Heart right ventricle (tissue), 16 donors: ENCODE measurements at places on chromosomes 7 and 10.

- H3K4me1 ChIP-seq = peaks cover 29% of the 10 kb centered on the region
- H3K27me3 ChIP-seq = no peaks in the 10 kb centered on the region
- peak overlapping the region; percentile 96 for H3K27ac ChIP-seq
- peak overlapping the region; percentile 60 for H3K4me3 ChIP-seq
- no peaks in the 10 kb centered on the region for H3K36me3 ChIP-seq
- peak; percentile 73 for DNase-seq
These were observed 942 bp upstream of the KIAA1217 start for GRCh38 chr10:24207781-24208611.

GRCh38 chr10:99551158-99551557 lies 18.4 kb downstream of the NKX2-3 start:
- no peak for DNase-seq
- H3K4me1 ChIP-seq = no peaks in the 10 kb centered on the region
- peaks cover 83% of the 10 kb centered on the region for H3K27me3 ChIP-seq
- no peak overlapping the region for H3K27ac ChIP-seq
- H3K36me3 ChIP-seq = no peaks in the 10 kb centered on the region

GRCh38 chr7:103905997-103906396 lies 83.5 kb downstream of the RELN start:
- no peak overlapping the region for H3K4me3 ChIP-seq
- DNase-seq = no peak
- H3K4me1 ChIP-seq = no peaks in the 10 kb centered on the region

DNA sequence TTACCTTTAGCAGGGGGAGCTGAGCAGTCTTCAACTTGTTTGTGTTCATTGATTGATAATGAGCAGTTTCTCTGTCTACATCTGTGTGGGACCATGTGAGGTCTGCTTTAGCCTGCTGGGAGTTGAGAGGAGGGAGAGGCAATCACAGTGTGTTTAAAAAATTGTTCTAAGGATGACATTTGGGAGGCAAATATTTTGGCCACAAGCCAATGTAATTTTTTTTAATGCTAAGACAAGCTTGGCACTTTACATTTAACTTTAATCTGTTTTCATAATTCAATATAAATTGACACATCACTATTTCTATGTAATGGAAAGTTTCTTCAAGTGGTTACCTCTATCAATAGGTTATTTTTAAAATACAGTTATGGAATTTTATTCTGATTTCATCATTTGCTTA lies 55.9 kb upstream of the SEMA3A start:
- no peaks in the 10 kb centered on the region for H3K36me3 ChIP-seq
- DNase-seq = no peak

DNA sequence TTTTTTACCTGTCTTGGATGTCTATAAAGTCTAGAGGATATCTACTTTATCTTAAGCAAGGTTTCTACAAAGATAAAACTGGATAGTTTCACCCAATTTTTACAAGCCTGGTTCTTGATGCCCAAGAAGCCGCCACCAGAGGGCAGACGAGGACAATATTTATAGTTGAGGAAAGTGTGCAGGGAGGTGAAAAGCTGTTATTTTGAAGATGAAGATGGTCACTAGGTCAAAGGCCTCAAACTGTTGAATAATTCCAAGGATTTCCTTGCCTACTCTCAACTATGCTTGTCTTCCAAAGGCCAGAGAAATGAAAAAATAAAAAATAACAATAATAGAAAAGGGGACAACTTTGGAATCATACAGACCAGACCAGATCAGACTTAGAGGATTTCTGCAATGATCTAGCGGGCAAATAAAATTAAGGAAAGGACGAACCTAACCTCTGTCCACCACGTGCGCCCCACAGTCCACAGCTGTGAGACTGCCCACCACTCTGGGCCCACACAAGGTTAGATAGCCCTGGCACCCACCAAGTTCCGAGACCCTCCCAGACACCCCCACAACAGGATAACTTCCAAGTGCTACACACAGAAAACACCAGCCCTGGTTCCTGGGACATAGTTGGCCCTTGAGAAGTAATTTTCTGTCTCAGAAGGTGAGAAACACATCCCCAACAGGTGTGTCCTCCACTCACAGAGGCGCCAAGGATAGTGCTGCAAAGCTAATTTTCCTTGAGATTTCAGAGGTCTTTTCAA lies 2.8 kb downstream of the PKD1L1 start:
- no peak overlapping the region for H3K4me3 ChIP-seq
- H3K36me3 ChIP-seq = no peaks in the 10 kb centered on the region
- H3K27ac ChIP-seq = peak overlapping the region; percentile 79
- H3K4me1 ChIP-seq = peaks cover 29% of the 10 kb centered on the region
- H3K27me3 ChIP-seq = no peaks in the 10 kb centered on the region
- peak; percentile 78 for DNase-seq

- H3K4me3 ChIP-seq = no peak overlapping the region
- peak overlapping the region; percentile 63 for H3K27ac ChIP-seq
- peaks cover 40% of the 10 kb centered on the region for H3K4me1 ChIP-seq
- no peaks in the 10 kb centered on the region for H3K27me3 ChIP-seq
- H3K36me3 ChIP-seq = peaks cover 3% of the 10 kb centered on the region
These were observed 82.7 kb downstream of the NT5C2 start for GRCh38 chr10:103110407-103110806.

GRCh38 chr7:41709621-41710020 lies 6.7 kb upstream of the INHBA start:
- peaks cover 7% of the 10 kb centered on the region for H3K4me1 ChIP-seq
- no peak for DNase-seq
- no peaks in the 10 kb centered on the region for H3K27me3 ChIP-seq

DNA sequence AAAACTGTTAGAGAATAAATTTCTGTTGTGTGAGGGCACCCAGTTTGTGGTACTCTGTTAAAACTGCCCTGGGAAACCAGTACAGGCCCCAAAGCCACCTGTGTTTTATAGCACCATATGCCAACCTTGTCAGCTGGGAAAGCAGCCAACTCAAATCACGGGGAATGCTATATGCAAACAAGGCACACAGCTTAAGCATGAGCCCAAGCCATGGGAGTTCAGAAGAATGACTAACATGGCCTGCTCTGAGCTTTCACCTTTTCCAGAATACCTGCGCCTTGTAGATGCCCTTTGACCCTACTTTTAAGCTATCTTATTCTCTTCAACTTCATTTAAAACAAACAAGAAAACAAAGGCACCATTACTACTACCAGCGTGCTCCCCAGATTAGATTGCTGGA lies 5.5 kb upstream of the SLC25A13 start:
- H3K27ac ChIP-seq = no peak overlapping the region
- no peaks in the 10 kb centered on the region for H3K27me3 ChIP-seq
- H3K4me1 ChIP-seq = peaks cover 3% of the 10 kb centered on the region
- H3K36me3 ChIP-seq = no peaks in the 10 kb centered on the region

DNA sequence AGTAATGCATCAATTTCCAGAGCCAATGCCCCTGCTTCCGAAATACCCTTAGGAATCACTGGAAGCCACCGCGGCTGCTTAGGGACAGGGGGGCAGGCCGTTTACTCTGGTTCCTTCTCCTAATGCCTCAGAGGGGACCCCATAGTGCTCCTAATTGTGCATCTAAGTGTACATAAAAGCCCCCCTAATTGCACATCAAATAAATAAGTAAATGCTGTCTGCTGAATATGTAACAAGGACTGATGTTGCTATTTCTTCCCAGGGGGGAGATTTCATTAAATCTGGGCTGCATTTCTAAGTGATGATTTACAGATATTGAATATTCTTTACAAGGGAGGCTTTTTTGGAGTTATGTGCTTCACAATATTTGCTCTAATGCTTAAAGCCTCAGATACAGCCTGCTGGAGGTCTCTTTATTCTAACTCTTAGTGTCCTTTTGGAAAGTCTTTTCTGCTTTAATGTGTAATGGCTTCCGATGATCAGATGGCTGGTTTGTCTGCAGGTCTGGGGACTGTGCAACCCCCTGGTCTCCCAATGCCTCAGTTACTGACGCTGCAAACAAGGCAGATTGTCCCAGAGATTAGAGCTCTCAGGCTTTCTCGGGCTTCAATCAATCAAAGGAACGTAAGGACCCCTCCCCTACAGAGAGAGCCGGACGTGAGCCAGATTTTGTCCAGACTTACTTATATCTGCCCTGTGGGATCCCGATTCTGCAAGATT lies 143.0 kb downstream of the PRPF18 start:
- H3K36me3 ChIP-seq = peaks cover 16% of the 10 kb centered on the region
- H3K27me3 ChIP-seq = no peaks in the 10 kb centered on the region
- no peak overlapping the region for H3K27ac ChIP-seq
- no peak for DNase-seq
- no peak overlapping the region for H3K4me3 ChIP-seq
- peaks cover 8% of the 10 kb centered on the region for H3K4me1 ChIP-seq

GRCh38 chr7:113763226-113763625 lies 155.6 kb downstream of the PPP1R3A start:
- H3K4me1 ChIP-seq = no peaks in the 10 kb centered on the region
- H3K4me3 ChIP-seq = no peak overlapping the region
- no peaks in the 10 kb centered on the region for H3K27me3 ChIP-seq
- H3K27ac ChIP-seq = no peak overlapping the region
- no peaks in the 10 kb centered on the region for H3K36me3 ChIP-seq
- no peak for DNase-seq

DNA sequence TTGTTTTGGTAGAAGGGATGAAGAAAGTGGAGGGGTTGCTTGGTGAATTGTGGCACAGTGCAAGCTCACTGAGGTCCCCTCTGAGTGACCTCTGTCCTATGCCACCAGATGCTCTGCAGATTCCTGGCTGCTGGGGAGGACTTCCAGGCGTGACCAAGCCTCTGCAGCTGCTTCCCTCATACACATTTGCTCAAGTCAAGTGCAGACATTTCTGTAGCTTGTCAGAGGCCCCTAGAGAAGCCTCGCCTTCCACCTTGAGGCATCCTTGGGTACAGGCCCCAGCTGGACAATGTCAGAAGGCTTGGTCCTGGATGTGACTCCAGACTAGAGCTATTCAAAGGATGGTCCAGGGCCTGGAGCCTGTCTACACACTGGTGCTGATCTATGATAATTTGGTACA lies 464.2 kb downstream of the PLXNA4 start:
- no peak overlapping the region for H3K27ac ChIP-seq
- H3K36me3 ChIP-seq = no peaks in the 10 kb centered on the region
- H3K4me3 ChIP-seq = no peak overlapping the region
- no peak for DNase-seq

DNA sequence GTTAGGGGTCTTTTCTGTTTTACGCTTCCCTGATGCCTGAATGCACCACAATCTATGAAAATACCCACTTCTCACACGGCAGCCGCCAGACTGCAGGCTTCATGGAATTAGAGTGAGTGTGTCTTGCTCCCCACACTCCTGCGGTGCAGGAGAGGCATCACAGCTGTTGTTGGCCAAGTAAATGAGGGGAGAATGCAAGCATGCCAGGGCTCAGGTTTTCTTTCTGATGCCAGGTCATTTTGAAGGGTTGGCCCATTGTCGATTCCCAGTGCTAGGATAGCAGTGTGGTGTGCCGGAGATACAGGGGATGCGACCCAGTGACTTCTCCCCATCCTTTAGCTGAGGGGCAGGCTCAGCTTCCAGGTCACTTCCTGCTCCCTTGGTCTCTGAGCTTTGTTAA lies 16.3 kb downstream of the CXCL12 start:
- no peak overlapping the region for H3K27ac ChIP-seq
- DNase-seq = no peak
- no peak overlapping the region for H3K4me3 ChIP-seq
- no peaks in the 10 kb centered on the region for H3K27me3 ChIP-seq
- peaks cover 6% of the 10 kb centered on the region for H3K4me1 ChIP-seq

DNA sequence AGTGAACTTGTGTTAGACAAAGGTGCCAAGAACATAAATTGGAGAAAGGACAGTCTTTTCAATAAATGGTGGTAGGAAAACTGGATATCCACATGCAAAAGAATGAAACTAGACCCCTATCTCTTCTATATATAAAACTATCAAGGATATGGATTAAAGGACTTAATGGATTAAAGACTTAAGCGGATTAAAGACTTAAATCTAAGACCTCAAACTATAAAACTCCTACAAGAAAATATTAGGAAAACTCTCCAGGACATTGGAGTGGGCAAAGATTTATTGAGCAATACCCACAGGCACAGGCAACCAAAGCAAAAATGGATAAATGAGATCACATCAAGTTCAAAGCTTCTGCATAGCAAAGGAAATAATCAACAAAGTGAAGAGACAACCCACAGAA lies 242.9 kb upstream of the MEOX2 start:
- H3K4me1 ChIP-seq = no peaks in the 10 kb centered on the region
- no peak for DNase-seq
- no peak overlapping the region for H3K27ac ChIP-seq
- no peaks in the 10 kb centered on the region for H3K36me3 ChIP-seq
- H3K4me3 ChIP-seq = no peak overlapping the region

DNA sequence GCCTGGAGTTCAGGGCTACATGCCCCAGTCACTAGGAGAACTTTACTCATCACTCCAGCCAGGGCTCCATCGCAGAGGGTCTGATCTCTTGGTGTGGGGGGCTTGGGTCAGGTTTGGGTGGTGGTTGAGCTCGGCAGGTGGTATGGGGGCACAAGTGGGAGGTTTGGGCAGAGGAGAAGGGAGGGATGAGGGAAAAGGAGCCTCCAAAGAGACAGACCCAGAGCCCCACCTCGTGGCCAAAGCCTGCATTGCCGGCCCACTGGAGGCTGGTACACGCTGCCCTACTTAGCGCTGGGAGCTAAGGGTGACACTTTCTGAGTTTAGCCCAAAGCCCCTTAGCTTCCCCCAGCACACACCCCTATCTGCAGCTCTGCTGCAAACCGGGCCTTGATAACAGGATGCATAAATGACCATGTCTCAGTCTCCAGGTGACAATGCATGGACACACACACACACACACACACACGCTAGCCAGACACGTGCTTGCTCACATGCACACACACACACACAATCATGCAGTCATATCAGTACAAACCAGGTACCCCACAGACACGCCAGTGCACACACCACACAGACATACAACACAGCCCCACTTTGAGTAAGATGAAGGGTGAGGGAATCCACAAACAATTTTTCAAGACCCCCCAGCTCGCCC lies 14.7 kb downstream of the LZTS2 start:
- H3K27ac ChIP-seq = no peak overlapping the region
- peaks cover 23% of the 10 kb centered on the region for H3K27me3 ChIP-seq
- peaks cover 13% of the 10 kb centered on the region for H3K4me1 ChIP-seq
- peak; percentile 90 for DNase-seq
- H3K4me3 ChIP-seq = no peak overlapping the region

GRCh38 chr10:126420567-126421300 lies 32.5 kb upstream of the ADAM12 start:
- no peaks in the 10 kb centered on the region for H3K36me3 ChIP-seq
- DNase-seq = no peak
- no peaks in the 10 kb centered on the region for H3K4me1 ChIP-seq
- no peak overlapping the region for H3K27ac ChIP-seq

DNA sequence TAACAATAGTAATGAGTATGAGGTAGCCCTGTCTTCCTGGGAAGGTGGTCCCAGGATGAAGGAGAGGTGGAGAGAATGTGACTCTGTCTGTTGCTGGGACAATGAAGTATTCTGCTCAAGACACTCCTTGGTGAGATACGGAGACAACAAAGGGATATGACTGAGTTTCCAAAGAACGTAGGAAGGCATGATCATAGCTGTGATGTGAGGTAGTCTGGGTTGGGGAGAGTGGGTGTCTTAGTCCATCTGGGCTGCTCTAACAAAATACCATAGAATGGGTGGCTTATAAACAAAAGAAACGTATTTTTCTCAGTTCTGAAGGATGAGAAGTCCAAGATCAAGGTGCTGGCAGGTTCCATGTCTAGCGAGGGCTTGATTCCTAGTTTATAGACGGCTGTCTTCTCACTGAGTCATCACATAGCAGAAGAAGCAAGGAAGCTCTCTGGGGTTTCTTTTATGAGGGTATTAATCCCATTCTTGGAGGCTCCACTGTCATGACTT lies 84.9 kb upstream of the RHOBTB1 start:
- no peaks in the 10 kb centered on the region for H3K36me3 ChIP-seq
- no peak for DNase-seq
- no peaks in the 10 kb centered on the region for H3K27me3 ChIP-seq
- H3K4me3 ChIP-seq = no peak overlapping the region
- no peak overlapping the region for H3K27ac ChIP-seq
